Articular chondrocyte of knee joint (primary cell): ENCODE measurements at places on chromosomes 6 and 20. TPM values are rescaled to one million over a fixed set of nuclear protein-coding genes. Genes with fewer than 3 reads are reported as not detected.

The KCNG1 gene
- 1.1 and 3.4 TPM in 2 replicates for total RNA-seq

The TFAP2A gene
- 0.11 and 0.39 TPM in 2 replicates for total RNA-seq

The PRR18 gene
- 0.13 TPM in 1 of 2 replicates, not detected in the other for total RNA-seq

The SLC17A2 gene
- not detected in 2 replicates for total RNA-seq

The TMEM170B gene
- total RNA-seq: 2.5 and 2.6 TPM in 2 replicates

The MAPK13 gene
- 2.7 and 8.3 TPM in 2 replicates for total RNA-seq

The ZC2HC1B gene
- total RNA-seq: 0.26 TPM in 1 of 2 replicates, not detected in the other
